Activated CD4-positive, alpha-beta T cell treated with anti-CD3 and anti-CD28 coated beads for 1 hour (primary cell): ENCODE measurements at places on chromosomes 4 and X.

DNA sequence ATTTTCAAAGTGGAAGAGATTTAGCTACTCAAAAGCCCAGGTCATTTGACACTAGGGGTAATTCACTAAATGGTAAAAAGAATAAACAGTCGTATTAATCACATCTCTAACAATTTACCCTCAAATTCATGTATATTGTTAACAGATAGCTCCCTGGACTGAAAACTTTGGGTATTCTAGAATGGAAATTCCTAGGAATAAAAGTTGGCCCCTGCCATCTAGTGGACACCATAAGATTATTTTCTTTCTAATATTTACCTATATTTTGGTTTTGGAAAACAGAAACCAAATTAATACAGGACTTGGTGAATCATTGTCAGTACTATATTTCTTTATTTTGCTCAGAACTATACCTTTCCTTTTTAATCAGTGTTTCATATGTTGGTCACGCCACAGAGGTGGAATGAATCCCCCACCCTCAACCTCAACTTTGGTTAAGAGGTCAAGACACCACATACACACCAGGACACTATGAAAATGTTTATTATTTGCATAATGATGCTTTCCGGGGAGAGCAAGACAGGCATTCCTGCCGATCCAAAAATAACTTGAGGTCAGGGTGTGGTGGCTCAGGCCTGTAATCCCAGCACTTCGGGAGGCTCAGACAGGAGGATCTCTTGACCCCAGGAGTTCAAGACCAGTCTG is 96.2 kb upstream of the APOOL start:
- no peak for DNase-seq

DNA sequence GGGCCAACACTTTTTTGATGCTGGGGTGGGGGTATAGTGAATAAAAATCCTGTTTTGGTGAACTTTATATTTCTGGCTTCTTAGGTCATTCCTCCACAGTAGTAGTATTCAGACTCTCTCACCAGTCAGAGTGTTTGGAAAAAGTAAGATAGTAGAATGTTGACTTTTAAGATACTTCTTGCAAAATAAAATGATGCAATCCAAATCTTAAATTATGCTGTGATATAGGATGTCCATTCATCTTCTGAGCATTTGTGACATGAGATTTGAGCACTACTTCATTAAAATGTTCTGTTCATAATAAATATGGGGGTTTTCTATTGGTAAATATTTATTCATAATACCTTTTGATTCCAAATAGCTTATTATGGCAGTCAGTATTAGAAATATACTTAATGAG is 70.1 kb downstream of the BMP2K start:
- DNase-seq = no peak

DNA sequence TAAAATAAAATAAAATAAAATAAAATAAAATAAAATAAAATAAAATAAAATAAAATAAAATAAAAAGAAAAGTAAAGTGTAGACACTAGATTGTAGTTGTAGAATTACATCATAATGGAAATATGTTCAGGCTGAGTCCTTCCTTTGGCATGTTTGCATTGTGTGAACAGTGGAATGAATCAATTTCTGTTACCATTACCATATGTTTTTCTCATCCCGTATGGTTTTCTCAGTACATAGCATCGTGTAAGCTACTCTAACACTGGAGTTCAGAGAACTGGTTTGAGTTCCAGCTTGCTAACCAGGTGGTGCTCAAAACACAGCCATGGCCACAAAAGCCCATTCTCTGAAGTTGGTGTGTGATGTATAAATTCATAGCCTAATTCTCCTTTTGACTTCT is 45.9 kb downstream of the USP11 start:
- DNase-seq = no peak

GRCh38 chr4:188534297-188534696 is 395.1 kb downstream of the TRIML1 start:
- no peak for DNase-seq

DNA sequence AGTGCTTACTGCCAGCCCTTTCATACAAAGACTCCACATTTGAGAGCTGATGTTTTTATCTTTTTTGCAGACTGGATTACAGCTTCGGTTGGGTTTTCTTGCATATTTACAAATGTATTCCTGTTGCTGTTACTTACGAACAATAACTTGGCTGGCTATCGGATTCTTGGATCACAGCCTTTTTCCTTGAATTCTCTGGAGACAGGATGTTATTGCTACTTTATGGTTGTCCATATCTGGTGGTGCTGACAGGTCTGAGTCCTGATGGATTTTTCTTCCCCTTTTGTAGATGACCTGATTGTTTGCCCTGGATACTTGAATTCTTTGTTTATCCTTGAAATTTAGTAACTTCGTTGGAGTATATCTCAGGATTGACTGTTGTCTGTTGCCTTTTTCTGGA is 77.7 kb downstream of the PDK3 start:
- no peak for DNase-seq

DNA sequence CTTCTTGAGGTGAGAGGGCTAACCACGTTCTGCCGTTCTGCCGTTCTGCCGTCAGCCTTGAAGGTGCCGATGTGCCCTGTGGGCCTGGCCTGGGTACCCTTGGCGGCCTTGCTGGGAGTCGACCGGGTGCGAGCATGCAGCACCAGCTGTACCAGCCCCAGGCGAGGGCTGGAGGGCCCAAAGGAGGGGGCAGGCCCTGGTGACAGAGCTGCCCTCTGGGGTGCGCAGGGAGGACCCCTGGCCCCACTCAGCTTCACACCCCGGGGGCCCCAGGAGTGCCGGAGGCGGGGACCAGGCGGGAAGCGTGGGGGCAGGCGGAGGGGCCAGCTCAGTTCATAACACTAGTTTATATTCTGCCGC is 22.1 kb downstream of the UVSSA start:
- no peak for DNase-seq

DNA sequence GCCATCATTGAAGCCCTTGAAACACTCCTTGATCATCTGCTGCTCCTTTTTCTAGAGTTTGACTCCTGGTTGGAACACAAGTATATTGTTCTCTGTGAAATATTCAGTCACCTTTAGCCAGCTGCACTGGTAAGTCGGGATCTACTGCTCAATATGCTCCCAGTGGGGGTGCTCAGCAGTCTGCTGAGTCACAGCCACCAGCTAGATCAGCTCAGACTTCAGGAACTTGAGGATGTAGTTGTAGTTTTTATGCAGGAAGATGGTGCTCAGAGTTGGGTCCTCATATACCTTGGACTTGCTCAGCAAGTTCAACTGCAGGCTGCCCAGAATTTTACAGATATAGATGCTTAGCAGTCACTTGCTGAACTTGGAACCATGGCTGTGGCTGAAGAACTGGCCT is 202.5 kb upstream of the RPL34 start:
- DNase-seq = no peak

DNA sequence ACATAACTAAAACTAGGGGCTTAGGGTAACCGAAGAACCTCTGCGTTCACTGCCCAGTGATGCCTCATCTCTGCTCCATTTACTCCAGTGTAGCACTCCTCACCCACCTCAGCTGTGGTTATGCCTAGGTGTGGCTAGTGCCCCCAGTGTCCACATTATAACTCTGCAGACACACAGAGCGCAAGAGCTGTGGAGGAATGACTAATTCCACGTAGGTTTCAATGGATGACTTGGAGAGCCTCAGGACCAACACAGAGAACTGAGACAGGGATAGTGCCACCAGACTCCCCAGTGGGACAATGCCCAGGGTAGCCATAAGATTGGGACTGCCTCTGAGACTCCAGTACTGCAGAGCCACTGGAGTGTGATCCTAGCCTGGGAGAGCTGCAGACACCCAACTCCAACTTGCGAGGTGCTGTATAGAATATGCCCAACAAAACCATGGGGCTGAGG is 542.4 kb upstream of the DIPK2B start:
- DNase-seq = no peak

DNA sequence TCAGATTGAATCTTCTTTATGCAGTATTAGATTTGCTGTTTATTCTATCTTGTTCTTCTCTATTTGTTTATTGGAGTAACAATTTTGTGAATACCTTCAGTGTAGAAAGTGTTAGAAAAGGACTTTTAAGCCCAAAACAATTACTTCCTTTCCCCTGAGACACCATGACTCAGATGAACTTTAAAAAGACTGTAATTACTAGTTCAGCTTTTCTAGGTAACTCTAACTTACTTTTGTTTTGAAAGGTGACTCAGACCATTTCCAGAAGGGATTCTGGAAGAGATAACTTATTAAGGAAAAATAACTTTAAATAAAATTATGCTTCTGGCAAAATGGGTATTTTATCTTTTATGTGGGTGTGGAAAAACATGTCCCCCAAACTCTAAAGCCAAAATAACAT is 561.5 kb upstream of the PCDH10 start:
- no peak for DNase-seq

- DNase-seq = no peak
Observed at GRCh38 chrX:30283456-30284200, 25.6 kb downstream of the NR0B1 start.

DNA sequence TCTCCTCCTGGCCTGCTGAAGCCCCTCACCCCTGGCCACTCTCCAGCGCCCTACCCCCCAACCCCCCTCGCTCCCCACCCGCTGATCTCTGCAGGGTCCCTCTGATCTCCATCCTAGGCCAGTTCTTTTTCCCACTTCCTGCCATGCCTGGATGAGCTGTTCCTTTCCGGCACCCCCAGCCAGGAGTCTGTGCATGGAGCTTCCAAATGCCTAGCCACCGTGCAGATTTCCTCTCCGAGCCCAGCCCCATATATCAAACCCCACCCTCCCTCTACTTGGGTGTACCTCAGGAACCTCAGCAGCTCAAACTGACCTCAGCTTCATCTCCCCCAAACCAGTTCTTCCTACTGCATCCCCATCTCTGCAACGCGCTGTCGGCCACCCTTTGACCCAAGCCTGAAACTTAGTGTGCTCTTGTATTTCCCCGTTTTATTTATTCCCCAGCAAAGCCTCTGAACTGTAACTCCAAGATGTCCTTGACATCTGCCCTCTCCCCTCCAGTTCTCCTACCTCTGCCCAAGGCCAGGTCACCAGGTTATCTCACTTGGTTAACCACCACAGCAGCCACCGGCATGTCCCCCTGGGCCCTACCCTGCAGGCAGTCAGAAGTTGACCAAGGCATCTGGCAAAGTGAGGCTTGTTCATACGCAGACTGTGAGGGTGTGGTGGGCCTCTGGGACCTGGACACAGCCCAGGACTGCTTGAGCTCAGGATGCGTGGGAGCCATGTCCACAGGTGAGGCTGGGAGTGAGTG is 194.9 kb upstream of the PSAPL1 start:
- DNase-seq = no peak

DNA sequence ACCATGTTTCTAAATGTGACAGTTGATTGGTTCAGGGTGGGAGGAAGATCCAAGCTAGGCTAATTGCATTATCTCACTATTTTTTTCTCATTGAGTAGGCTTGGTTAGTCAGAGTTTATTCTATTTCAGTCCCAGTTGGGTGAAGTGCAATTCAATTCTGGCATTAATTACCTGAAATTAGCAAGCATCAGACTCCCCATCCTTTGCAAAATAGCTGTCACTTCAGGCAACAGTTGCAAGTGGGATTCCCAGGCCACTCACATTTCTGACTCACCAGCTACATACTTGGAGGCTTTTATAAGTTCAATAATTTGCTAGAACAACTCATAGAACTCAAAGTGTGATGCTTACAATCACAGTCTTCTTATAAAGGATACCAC is 155.8 kb upstream of the HAND2 start:
- DNase-seq = no peak

DNA sequence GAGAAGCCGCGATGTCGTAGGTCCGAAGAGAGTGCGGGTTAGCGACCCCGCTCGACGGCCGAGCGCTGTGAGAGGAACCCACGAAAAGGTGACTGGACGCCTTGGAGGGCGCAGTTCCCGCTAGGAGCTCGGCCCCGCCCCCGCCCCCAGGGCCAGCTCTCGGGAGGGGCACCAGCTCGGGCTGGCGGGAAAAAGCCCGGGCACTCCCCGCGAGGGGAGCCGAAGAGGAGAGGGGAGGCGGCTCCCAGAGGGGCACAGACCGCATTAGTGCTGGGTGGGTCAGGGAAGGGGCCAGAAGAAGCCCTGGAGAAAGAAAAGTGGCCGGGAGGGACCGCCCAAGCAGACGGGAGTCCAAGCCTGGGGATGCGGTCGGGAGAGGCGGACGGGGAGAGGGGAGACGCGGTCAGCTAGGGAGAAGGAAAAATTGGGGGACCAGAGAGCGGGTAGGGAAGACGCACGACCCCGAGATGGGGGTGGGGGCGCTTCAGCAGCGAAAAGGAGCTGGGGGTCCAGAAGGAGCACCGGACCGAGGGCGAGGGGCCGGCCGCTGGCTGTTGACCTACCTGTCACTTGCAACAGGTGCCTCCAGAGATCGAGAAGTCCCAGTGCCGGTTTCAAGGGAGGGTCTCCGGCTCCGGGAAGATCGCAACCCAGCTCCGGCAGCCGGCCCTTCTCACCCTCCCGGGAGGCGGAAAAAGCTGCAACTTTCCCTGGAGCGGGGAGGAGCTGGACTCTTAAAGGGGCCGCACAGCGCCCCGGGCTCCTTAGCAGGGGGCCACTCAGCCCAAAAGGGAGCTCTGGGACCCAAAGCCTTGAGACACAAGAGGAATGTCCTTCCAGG is at the start of gene SYTL4:
Gene SYTL4, minus strand, starts transcription at position 681 of the 841 bp plus-strand sequence. CDS start 30,084 bp downstream, outside the sequence.
- DNase-seq = no peak
